ENCODE measurements at places on chromosomes 4 and X. TPM values are rescaled to one million over a fixed set of nuclear protein-coding genes. Genes with fewer than 3 reads are reported as not detected.

Gene SLC34A2
- not detected for total RNA-seq

Gene CXorf38
- 20.7 TPM for total RNA-seq

Gene FRMD7
- total RNA-seq = not detected

Gene MAGEC1
- not detected for total RNA-seq

Gene MID1
- 23.9 TPM for total RNA-seq

Gene XG
- total RNA-seq = 1.3 TPM

Gene SATL1
- total RNA-seq = not detected

Gene CXCL3
- 0.61 TPM for total RNA-seq

Gene IL3RA
- total RNA-seq = 10.4 TPM

Gene DCAF8L2
- total RNA-seq = 0.32 TPM

Gene CFAP99
- not detected for total RNA-seq

Gene BANK1
- under 0.01 TPM for total RNA-seq

Gene REELD1
- not detected for total RNA-seq

Gene USP51
- total RNA-seq = 1.7 TPM

Gene GAB1
- total RNA-seq = 15.3 TPM

Gene USP17L21
- total RNA-seq = not detected

Gene ARAP2
- total RNA-seq = 3.3 TPM

Gene KCTD8
- not detected for total RNA-seq

Gene PRICKLE3
- total RNA-seq = 6.2 TPM

Gene EGFL6
- total RNA-seq = not detected

Gene CPLX1
- total RNA-seq = not detected

Gene ADGRA3
- 16.3 TPM for total RNA-seq

Gene MRFAP1L1
- total RNA-seq = 57.2 TPM

Gene RAB9B
- total RNA-seq = 0.32 TPM

Gene ZNF674
- total RNA-seq = 7.6 TPM

Gene GRXCR1
- not detected for total RNA-seq

Gene TCEAL3
- 17.5 TPM for total RNA-seq

Gene ESX1
- total RNA-seq = not detected

Gene HEPH
- under 0.01 TPM for total RNA-seq

Gene MAGEA2B
- total RNA-seq = not detected

Gene SLC10A4
- 0.30 TPM for total RNA-seq

Gene NBDY
- 3.3 TPM for total RNA-seq

Gene RENBP
- 1.9 TPM for total RNA-seq

Gene MMRN1
- total RNA-seq = 818 TPM

Gene HMX1
- total RNA-seq = not detected

Gene C4orf50
- not detected for total RNA-seq

Gene SPANXA1
- not detected for total RNA-seq

Gene DGAT2L6
- total RNA-seq = not detected

Gene ARHGAP10
- 20.1 TPM for total RNA-seq

Gene CC2D2A
- 3.9 TPM for total RNA-seq

All from epithelial cell of umbilical artery (primary cell).